ENCODE measurements at places on chromosomes 5 and 9.

DNA sequence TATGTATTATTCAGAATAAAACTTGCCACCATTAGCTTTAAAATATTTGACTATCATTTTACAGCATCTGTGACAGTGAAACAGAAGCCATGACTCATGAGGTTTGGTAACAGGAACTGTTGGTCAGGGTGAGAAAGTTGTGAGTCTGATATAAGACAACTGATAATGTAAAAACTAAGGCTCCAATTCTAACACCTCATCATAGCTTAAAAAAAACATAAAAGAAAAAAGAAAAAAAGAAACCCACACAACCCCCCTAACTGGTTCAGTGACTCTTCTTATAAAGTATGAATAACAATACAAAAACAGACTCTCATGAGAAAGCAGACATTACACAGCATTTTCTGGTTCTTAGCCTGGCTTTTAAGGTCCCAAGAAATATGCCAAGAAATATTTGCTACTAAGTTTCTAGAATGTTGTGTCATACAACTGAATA lies 85.8 kb downstream of the MRPS27 start:
- DNase-seq, result no peak

- no peak for DNase-seq
Observed at GRCh38 chr5:137315534-137316345, 183.4 kb downstream of the SPOCK1 start.

DNA sequence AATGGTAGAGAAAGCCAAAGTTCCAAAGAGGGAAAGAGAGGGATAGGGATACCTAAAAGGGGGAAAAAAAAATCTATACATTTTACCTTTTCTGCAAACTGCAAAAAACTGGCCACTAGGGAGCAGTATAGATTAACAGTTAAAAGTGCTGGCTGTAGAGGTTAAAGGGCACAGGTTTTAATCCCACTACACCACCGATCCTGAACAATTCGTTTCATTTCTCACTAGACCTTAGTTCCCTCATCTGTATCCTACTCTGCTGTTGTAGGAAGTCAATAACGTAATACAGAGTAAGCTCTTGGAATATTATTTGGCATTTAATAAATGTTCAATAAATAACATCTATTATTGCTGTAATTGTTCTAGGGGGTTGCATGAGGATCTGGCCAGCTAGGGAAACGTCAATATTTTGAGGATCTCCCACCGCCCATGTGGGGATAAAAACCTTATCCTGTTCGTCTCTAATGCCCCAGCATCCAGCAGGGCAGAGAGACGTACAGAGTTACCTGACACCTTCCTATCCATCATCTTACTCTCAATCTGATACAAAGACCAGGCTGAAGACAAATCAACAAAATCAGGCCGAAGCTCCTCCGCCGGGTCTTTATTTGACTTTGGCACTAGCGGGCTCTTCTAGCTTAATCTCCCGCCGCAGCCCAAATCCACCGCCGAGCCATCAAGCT lies 757 bp downstream of the CDC26 start:
- peak; percentile 35 for DNase-seq

DNA sequence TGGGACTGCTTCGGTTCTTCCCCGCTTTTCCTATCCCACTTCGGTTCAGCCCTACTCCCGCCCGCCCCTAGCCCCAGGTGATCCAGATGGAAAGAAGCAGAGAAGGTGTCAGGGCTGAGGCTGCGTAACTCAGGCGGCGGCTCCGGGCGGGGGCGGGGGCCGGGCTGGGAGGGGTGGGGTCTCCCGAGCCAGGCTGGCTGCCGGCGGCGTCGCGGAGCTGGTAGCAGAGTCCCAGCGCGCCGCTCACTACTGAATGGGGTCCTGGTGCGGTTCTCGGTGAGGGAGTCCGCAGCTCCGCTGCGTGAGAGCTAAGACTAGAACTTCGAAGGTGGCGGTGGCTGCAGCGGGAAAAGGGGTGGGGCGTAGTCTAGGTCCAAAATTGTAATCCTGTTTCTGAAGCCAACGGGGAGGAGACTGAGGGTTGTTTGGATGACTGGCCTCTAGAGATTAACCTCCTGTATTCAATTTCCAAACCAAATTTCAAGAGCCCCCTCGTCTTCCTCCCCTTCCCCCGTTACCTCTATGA lies 1.4 kb downstream of the PRR16 start:
- no peak for DNase-seq

- DNase-seq, result no peak
Observed at GRCh38 chr9:87750726-87751125, 24.8 kb downstream of the CTSL start.

GRCh38 chr5:35009019-35009418 lies 38.7 kb downstream of the AGXT2 start:
- no peak for DNase-seq

- DNase-seq, result no peak
Observed at GRCh38 chr9:79665369-79665768, 93.6 kb downstream of the TLE4 start.

DNA sequence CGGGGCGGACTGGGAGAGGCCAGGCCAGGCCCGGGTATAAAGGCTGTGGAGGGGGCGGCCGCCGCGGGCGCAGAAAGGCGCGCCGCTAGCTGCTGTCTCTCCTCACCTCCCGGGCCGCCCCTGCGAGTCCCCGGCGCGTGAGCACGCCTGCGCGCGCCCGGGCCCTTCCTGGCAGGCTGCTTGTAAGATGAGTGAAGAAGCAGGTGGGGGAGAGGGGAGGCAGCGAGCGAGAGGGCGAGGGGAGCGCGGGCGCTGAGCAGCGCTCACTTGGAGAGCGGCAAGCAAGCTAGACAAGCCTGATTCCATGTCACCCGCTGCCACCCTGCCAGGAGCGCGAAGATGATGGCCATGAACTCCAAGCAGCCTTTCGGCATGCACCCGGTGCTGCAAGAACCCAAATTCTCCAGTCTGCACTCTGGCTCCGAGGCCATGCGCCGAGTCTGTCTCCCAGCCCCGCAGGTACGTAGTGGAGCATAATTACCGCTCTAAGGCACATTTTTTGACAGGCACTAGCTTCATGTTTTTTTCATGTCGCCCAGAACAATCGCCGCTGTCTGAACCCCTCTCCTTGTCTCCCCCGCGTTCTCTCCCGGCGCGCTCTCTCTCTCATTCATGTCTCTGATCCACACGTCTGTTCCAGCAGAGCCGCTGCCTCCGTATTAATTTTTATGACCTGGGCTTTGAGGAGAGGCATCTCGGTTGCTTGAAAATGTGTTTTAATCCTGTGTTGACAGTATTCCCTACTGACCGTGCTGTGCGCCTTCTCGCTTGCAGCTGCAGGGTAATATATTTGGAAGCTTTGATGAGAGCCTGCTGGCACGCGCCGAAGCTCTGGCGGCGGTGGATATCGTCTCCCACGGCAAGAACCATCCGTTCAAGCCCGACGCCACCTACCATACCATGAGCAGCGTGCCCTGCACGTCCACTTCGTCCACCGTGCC lies at the start of gene POU4F3:
TSS of gene POU4F3 (plus strand) at position 66 of the 941 bp plus-strand sequence. CDS start at position 340, 274 bp downstream.
- no peak for DNase-seq

- DNase-seq, result no peak
Observed at GRCh38 chr5:37283214-37283820, 34.1 kb upstream of the CPLANE1 start.

DNA sequence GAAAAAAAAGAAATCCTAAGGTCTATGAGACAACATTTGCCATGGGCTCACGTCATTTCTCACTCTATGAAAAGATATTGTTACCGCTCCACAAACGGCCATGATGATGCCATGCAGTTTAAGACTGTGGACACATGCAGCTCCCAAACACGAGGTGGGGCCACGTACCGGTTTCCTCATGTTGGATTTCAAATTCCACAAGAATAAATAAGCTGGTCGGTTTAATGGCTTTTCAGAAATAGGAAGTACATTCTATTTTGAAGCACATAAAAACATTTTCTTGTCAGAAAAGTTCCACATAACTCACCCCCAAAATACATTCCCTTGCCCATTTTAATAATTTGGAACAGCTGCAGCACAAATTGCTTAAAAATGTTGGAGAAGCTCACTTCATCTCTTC lies 130.6 kb downstream of the MYO10 start:
- no peak for DNase-seq

- no peak for DNase-seq
Observed at GRCh38 chr5:173535166-173535975, 81.1 kb downstream of the BOD1 start.

- no peak for DNase-seq
Observed at GRCh38 chr5:50352382-50352781, 88.7 kb downstream of the EMB start.

DNA sequence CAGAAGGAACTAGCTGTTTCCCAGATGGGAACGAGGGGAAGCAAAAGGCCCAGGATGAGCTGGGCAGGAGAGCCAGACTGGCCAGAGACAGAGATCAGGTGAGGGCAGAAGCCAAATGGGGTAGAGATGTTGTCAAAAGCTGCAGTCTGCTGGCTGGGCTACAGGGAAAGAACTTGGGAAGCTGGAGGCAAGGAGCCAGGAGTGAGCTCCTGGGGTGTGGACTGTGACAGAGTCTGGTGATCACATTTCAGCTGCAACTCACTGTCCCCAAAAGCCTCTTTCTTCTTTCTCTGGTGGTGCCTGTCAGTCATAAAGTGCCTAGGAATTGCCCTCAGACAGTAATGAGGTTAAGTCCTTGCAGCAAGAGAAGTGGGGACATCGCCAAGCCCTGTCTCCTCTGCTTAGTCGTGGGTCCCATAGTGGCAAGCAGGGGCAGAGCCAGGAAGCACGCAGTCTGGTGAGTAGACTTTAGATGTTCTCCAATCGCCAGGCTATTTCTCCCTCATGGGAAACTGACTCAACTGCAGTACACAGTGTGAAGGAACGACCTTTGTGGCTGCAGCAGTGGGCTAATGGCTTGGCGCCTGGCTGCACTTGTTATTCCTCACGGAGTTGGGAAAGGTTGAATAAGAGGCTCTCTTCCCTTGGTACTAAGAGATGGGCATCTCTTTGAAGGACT lies 2.5 kb upstream of the FSD1L start:
- no peak for DNase-seq

GRCh38 chr5:17115855-17116254 lies 101.6 kb upstream of the BASP1 start:
- DNase-seq, result no peak

GRCh38 chr5:41277476-41278245 lies 64.3 kb upstream of the C6 start:
- no peak for DNase-seq

- no peak for DNase-seq
Observed at GRCh38 chr9:28584542-28584941, 1011.3 kb upstream of the C9orf72 start.

DNA sequence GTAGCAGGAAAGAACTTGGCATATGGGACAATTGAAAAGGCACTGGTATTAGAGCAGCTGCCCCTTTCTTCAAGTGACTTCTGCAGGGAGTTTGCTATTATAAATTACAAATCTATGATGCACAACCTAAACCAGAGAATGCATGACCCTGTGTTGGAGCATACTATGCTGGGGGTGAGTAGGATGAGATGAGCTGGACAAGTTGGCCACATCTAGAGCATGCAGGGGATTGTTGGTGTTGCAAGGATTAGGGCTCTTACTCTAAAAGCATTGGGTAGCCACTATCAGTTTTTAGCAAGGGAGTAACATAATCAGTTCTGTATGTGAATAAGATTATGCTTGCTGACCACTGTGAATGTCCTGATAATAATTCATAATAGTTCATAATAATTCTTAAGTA lies 186.7 kb downstream of the KIAA0825 start:
- DNase-seq, result no peak

DNA sequence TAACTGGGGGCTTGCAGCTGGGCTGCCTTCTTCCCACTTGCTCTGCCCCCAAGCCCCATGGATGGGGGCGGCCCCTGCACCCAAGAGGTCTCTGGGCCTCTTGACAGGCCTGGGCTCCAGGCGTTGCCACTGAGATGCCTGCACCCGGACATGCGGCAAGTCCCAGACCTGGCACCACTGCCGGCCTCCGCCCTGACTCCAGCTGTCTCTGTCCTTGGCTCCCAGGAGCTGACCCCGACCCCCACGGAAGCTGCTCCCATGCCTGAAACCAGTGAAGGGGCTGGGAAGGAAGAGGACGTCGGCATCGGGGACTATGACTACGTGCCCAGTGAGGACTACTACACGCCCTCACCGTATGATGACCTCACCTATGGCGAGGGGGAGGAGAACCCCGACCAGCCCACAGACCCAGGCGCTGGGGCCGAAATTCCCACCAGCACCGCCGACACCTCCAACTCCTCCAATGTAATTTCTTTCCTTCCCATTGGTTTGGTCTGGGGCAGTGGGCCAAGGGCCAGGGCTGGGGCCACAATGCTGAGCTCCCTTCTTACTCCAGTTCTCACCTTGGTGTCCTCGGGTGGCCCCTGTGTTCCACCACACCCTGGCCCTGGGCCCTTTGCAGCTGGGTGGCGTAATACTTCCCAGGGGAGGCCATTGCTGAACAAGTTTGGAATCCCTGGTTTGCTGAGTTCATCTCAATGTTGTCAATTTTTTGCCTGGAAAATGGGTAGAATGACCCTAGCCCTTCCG lies 88.6 kb downstream of the COL5A1 start:
- no peak for DNase-seq

DNA sequence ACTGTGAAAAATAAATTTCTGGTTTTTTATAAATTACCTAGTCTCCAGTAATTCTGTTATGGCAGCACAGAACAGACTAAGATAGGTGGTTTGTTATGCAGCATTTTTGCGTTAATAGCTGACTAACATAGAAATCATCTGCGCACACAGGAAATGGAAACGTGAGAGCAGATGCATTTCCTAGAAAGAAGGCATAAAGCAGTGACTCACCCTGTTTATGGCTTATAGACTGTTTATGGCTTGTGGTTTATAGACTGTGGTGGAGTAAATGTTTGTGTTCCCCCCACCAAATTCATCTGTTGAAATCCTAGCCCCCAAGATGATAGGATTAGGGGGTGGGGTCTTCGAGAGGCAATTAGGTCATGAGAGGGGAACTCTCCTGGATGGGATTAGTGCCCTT lies 18.3 kb upstream of the OSMR start:
- no peak for DNase-seq

- no peak for DNase-seq
Observed at GRCh38 chr9:20117986-20118385, 329.1 kb upstream of the SLC24A2 start.

DNA sequence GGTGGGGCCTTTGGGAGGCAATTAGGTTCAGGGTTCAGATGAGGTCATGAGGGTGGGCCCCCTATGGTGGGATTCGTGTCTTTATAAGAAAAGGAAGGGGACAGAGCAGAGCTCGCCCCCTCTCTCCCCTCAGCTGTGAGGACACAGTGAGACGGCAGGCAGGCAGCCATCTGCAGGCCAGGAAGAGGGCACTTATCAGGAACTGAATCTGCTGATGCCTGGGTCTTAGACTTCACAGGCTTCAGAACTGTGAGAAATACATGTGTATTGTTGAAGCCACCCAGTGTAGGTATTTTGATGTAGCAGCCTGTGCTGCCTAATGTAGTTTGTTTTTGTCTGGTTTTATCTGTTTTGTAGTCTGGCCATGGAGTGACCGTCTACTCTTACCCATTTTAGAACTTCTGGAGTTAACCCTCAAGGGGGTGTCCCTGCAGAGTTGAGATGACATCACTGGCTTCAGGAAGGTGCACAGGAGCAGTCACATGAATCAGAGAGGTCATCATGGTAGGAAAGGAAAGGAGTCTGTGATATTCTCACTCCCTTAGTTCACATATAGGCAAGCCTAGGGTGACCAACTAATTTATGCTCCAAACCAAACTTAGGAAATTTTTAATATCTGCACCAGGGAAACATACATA lies 71.0 kb downstream of the LRRC70 start:
- no peak for DNase-seq

- DNase-seq, result no peak
Observed at GRCh38 chr5:12023614-12024241, 119.5 kb upstream of the CTNND2 start.
